Stimulated activated CD4-positive, alpha-beta T cell treated with anti-CD3 and anti-CD28 coated beads, Interleukin-1b, Interleukin-23, amount 100 ng/mL, for 1 hour (primary cell): ENCODE measurements at places on chromosomes 1 and 21.

GRCh38 chr1:94240822-94241221, 3.4 kb upstream of the ARHGAP29 start:
- no peak for DNase-seq

- no peak for DNase-seq
Observed at GRCh38 chr1:168199056-168199455, 20.3 kb downstream of the TIPRL start.

DNA sequence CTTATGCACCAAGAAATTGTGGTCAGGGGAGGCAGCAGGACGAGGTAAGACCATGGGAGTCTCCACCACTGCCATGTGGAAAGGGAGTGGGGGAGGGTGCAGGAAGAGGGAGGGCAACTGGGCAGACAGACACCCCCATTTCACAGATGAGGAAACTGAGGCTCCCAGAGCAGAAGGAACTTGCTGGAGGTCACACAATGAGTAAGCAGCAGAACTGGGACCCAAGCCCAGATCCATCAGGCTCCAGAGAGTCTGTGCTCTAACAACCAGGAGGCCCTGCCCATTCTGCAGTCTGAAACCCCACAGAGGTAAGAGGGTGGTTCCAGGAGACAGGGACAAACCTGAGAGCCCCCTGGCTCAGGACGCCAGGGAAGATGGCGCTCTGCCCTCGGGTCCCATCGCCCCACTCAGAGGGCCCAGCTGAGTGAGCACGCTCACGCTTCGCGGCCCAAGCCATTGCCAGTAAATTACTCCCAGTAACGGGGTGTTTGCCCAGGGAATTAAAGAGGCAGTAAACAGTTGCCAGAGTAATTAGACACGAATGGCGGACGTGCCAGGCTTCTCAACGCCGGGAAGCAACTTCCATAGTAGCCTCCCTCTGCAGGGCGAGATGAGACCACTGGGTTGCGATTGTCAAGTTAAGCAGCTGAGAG, 59.2 kb downstream of the MATN1 start:
- no peak for DNase-seq

DNA sequence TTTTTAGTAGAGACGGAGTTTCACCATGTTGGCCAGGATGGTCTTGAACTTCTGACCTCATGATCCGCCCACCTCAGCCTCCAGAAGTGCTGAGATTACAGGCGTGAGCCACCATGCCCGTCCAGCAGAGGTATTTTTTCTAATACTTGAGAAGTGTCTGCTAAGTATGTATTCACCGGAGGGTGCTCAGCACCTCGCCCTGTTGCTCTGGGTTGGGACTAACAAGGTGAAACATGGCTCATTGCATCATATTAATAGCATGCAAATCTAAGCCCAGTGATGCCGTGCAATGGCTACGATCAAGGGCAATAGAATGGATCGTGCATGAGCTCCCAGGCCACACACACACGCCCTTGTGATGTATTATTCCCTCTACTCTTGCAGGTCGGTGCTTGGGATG, 68.7 kb downstream of the PDE9A start:
- DNase-seq = no peak

GRCh38 chr21:33268737-33269441, 2.7 kb downstream of the IL10RB start:
- no peak for DNase-seq

- DNase-seq = no peak
Observed at GRCh38 chr1:173057984-173058383, 7.2 kb upstream of the TNFSF18 start.

GRCh38 chr1:245684166-245684565, 529.4 kb downstream of the KIF26B start:
- no peak for DNase-seq

- DNase-seq = no peak
Observed at GRCh38 chr1:77718181-77718580, 35.7 kb upstream of the ZZZ3 start.

DNA sequence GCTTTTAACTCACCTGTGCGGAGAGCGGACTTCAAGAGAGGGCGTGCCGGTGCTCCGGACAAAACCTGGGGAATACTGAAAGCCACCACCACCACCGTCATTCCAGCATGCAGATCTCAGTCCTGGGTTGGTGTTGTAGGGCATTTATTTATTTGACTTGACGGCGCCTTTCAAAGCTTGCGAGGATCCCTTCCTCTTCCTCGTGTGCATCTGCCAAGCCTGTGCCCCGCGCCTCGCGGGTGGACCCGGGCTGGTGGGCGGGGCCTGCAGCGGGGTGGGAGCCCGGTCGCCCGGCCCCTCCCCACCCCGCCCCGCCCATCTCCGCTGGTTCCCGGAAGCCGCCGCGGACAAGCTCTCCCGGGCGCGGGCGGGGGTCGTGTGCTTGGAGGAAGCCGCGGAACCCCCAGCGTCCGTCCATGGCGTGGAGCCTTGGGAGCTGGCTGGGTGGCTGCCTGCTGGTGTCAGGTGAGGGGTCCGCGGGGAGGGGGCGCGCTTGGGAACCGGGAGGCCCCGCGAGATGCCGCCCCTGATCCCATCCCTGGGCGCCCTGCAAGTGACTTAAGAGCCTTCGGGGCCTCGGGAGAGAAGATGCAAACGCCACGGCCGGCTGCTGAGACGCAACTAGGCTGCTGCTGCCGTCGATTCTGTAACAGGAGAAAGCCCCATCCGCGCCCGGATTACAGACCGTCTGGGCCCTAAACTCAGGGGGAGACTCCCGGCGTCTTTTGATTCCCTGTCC, at the start of gene IL10RB:
IL10RB (plus strand) TSS at position 318 of the 739 bp plus-strand sequence; CDS start at position 417, 99 bp downstream.
- DNase-seq = peak; percentile 29

DNA sequence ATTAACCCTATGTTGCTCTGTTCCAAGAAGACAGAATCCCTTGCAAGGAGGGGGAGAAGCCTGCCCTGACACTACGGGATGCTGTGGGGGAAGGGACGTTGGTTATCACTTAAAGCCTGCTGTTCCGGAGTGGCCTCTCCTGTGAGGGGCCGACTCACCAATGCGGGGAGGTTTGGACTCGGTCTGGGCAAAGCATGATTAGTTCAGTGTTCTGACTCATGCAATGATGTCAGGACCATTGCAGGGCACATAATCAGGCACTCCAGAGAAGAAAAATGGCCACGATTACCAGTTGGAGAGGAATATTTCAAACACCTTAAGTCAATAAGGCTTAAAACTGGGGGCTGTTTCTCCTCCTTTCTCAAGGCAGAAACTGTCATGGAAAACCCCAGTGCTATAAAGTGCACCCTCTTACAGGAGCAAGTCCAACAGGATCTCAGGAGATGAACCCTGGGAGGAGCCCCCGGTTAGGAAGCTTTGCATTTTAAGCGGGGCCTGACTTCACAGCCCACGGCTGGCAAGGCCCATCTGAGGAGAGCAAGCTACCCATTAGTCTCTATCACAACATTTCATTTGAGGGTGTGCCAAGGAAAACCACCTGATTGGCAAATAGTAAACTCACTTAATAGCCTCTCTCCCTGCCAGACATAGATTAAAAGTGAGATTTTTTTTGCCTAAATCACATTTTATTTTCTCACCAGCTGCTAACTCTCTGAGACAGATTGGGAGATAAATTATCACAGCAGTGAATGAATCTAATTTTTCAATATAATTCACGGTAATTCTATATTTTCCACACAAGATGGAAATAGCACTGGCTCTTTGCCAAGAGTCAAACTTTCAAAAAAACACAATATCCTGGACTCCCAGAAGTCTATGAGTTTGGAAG, 202.5 kb downstream of the C1orf94 start:
- no peak for DNase-seq

DNA sequence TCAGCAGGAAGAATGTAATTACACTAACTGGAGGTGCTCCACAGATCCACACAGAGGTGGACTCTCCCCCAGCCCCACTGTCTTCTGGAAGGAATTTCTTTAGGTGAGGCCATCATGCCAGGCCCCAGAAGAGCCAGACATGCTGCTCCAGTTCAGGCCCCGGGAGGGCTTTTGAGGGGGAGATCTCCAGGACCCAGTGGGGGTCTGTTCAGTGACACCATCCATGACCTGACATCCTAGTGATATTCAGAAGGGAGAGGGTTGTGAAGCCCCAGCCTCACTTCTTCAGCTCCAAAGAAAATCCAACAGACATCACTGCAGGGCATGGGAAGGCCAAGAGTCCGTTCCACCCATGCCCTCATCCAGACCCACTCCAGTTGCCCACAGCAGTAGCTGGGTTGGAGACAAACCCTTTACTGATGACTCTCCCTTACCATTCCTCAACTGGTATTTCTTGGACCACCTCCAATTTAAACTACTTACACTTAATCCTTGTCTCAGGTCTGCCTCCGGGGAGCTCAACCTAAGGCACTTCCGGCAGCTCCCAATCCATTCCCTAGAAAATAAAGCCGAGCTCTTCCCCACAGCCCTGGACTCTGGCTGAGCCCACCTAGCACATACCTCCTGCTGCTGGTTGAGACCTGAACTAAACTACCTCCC, 39.2 kb downstream of the CSMD2 start:
- no peak for DNase-seq

DNA sequence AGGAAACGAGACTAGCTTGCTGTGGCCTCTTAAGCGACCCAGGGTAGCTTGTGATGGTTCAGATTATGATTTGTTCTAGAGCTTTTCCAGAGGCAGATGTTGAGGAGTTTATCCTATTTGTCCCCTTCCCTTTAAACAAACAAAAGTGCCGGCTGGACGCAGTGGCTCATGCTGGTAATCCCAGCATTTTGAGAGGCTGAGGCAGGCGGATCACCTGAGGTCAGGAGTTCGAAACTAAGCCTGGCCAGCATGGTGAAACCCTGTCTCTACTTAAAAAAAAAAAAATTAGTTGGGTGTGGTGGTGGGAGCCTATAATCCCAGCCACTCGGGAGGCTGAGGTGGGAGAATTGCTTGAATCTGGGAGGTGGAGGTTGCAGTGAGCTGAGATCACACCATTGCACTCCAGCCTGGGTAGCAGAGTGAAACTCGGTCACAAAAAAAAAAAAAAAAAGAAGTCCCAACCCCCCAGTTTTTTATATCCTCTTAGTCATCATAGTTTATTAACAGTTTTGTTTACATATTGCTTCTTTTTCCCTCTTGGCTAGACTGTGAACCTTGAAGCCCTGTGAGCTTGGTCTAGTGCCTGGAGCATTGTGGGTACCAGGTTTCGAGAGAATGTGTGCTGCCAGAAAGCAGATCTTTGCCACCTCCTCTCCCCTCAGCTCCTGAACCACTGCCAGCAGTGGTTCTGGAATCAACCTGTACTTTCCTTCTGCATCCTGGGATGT, 29.8 kb downstream of the MAPKAPK2 start:
- no peak for DNase-seq

- no peak for DNase-seq
Observed at GRCh38 chr1:198597690-198598430, 41.0 kb upstream of the PTPRC start.

GRCh38 chr1:201893431-201893830, 4.7 kb downstream of the SHISA4 start:
- no peak for DNase-seq

- no peak for DNase-seq
Observed at GRCh38 chr1:119958223-119958622, 61.9 kb upstream of the ADAM30 start.

DNA sequence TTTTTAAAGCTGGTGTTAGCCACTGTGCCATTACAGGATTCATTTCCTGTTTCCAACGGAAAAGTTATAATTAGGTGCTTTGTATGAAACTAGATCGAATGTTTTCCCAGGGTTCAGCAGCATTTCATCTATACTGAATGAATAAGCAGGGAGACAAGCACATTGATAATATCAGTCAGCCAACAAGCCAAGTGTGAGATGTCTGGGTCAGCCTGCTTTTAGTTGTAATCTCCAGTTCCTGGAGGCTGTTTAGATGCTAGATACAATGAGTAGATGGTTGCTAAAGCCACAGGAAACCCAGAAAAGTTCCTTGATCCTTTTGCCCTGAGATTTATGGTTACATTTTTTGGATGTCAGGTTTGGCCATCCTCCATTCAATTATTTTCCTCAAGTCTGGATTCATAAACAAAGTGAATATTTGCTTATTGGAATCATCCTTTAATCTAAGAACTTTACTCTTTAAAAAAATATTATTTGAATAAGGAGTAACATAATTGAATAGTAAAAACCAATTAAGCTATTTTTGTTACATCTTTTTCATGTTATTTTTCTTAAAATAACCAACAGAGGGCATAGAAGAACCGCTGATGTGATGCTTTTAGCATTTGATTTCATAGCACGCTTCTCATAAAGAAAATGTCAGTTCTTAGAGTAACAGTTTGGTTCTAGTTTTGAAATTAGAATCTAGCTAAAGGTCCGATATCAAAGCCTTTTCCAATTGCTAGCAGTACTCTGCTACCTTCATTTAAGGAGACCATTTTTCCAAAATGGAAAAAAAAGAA, 76.6 kb downstream of the HSPA13 start:
- DNase-seq = no peak

DNA sequence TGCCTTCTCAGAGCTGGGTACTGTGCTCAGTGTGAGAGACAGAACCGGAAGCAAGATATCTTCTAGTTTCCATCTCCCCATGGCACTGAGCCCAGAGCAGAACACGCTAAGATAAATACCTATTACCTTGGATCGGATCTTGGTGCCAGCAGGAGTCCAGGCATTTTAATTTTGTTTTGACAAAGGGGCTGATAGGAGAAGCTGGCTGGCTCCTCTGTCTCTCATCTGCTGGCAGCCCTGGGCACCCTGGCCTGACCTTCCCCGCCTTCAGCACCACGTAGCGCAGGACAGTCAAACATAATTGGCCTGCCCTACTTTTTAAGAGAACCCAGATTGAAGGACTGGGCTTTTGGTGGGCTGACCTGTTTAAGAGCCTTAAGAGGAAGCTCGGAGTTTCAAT, 160.7 kb upstream of the KLHDC7A start:
- DNase-seq = no peak

DNA sequence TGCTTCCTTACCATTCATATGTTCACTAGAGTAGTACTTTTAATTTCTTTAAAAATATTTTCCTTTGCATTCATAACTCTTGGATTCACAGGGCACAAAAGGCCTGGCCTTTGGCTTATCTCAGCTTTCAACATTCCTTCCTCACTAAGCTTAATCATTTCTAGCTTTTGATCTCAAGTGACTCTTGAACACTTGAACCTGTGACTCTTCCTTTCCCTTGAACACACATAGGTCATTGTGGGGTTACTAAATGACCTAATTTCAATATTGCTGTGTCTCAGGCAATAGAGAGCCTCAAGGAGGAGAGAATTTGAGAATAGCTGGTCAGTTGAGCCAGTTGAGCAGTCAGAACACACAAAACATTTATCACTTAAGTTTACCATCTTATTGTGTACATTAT, 49.9 kb downstream of the COL11A1 start:
- no peak for DNase-seq

GRCh38 chr1:89611721-89612120, 21.2 kb upstream of the LRRC8C start:
- no peak for DNase-seq
